ENCODE measurements at places on chromosomes 3 and 15.
A peak's percentile ranks its signal among the peaks of the same experiment; 100 is the strongest.

- no peak for DNase-seq
Measured at GRCh38 chr3:175198991-175199783, 340.1 kb downstream of the NAALADL2 start.

DNA sequence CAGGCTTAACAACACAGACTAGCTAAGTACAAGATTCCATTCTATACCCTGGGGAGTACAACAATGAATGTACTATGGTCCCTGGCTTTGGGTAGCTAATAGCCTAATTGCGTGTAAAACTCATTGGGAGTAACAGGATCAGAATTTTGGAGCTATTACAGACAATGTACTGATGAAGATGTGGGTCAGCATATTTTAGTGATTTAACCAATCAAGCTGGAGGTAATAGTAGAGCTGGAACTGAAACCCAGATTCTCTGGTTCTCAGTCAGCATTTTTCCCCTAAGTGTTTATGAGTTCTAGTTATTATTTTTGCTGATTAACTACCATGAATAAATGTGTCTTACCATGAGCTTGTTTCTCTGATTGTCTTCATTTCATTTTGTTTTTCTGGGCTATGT lies 578.7 kb downstream of the NLGN1 start:
- DNase-seq, result no peak

- DNase-seq, result no peak
Measured at GRCh38 chr15:42092398-42093318, 1.7 kb downstream of the PLA2G4D start.

DNA sequence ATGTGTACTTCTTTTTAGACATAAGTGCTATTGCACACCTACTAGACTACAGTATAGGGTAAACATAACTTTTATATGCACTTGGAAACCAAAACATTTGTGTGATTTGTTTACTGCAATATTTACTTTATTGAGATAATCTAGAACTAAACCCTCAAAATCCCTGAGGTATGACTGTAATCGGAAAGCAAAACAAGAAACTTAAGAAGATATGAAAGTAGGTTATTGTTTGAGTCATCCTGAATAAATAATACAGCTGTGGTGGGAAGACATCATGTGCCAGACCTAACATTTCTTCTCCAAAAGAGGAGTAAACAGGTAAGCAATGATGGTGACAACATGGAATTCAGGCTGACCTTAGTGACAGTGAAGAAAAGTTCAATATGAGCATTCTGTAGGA lies 765.5 kb downstream of the OTOL1 start:
- no peak for DNase-seq

DNA sequence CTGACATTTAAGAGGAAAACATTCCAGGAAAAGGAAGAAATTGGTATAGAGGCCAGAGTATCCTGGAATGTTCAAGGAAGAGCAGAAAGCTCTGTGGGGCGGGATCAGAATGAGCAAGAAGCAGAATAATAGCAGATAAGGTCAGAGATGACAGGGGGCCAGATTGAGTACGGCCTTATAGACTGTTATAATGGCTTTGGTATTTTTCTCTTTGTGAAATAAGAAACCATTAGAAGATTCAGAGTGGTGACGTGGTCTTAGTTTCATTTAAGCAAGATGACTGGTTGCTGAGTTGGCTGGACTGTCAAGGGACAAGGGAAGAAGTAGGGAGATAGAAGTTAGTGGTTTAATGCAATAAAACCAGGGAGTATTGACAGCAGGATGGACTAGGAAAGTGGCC lies 218.3 kb upstream of the SOX2 start:
- no peak for DNase-seq

DNA sequence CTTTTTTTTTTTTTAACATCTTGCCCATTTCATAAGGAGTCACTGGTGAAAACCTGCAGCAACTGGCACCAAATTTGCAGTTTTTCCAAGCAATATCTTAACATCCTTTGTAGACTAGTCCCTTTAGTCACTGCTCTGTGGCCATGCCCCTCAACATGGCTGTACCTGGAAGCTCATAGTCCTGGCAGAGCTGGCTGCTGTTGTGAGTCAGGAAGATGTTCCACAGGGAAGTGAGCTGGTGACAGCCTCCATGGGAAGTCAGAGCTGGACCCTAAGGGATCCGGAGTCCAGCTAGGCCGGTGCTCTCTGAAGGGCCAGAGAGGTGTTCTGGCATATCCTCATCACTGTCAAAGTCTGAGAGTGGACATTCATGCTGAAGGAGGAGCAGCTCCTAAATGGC lies 99.3 kb upstream of the ZBED2 start:
- no peak for DNase-seq

DNA sequence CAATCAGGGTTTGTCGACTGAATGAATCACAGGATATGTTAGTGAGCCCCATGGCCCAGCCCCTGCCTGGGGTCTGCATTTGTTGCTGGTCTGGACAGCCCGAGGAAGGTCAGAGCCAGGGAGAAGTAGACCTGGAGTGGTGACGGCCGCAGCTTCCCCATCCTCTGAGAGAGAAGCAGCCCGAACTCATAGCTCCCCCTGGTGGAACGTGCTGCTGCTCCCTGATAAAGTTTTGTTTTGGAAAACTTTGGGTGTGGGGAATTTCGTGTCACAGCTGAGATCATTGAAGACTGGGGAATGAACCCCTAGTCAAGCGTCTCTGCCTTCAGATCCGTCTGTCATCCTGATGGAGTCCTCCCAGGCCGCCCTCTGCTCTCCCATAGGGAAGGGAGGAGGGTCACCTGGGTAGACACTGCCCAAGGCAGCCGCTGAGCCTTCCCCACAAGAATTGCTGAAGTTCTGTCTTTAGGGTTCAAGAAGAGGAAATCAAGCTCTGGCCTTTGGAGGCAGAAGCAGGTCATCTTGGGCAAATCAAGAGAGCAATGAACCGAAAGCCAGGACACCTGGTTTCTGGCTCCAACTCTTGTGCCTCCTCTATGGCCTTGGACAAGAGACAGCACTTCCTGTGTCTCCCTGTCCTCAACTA lies 60.5 kb downstream of the GLDN start:
- DNase-seq, result no peak

DNA sequence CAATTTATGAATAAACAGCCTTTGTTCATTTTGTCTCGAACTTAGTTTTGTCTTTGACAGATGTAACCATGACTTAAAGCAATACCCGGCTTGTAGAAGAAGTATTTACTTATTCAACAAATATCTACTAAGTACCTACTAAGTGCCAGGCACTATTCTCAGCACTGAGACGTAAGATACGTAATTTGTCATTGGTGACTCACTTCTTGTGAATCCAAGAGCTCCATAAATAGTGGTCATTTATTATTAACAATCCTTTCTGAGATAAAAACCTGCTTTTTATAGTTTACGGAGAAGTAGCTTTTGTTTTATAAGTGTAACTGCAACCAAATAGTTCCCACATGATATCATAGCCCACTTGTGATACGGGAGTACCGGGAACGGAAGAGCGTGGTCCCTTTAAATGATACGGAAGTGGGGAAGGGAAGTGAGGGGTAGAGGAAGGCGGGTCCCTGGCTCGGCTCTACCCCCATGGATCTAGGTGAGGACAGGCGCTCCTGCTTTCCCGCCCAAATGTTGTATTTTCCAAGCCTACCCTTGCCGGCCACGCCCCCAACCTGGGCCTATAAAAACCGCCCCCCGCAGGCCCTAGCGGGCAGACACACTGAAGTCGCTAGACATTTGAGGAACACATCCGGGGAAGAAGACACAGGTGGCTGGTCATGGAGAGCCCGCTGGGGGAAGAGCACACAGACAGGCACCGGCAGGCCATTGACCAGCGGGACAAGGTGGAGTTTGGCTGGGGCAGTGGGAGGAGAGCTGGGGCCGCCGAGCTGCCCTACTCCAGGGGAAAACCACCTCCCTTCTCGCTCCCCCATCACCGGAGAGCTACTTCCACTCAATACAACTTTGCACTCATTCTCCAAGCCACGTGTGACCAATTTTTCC lies at the start of gene SAMMSON:
Gene SAMMSON, plus strand, starts transcription at position 594 of the 888 bp plus-strand sequence.
- no peak for DNase-seq

GRCh38 chr15:58595516-58596263 lies 153.8 kb downstream of the ADAM10 start:
- no peak for DNase-seq

GRCh38 chr3:168973897-168974296 lies 689.6 kb downstream of the MECOM start:
- no peak for DNase-seq

GRCh38 chr3:116233711-116234357 lies 211.5 kb downstream of the LSAMP start:
- DNase-seq, result no peak

DNA sequence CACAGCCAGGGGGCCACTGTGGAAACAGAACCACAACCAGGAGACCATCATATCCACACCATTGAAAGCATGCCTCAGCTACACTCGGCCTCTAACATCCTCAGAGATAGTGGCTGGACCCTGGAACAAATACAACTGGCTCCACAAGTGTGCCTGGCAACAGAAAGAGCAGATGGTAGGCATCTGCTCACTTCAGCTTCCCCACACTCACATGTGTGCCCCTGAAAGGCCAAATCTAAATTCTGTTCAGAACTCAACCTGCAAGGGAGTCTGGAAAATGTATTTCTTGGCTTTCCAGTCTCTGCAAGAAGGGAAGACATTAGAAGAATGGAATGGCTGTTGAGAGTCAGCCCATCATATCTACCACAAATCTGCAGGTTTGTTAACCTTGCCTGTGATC lies 54.7 kb upstream of the CTNNB1 start:
- DNase-seq, result no peak

GRCh38 chr3:73100741-73101559 lies 39.5 kb downstream of the EBLN2 start:
- peak; percentile 54 for DNase-seq

DNA sequence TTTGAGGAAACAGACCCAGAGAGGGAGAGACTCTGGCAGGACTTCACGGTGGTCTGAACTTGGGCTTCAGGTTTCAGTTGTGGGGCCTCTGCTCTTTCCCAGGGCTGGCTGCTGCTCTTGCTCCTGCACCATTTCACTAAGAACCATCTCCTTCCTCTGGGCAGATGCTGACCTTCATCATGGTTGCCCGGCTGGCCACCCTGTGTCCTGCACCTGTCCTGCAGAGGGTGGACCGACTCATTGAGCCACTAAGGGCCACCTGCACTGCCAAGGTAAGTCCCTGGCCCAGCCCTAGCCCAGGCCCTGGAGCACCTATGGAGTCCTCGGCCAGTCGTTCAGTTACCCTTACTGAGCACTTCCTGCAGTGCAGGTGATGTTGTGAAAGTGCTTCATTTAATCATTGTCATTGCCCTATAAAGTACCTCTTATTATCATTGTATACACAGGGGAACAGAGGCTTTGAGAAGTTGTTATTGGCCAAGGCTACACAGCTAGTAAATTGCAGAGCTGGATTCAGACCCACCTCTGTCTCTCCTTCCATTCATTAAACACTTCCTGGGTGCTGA lies 10.0 kb downstream of the RPL32 start:
- DNase-seq, result no peak

- no peak for DNase-seq
Measured at GRCh38 chr3:54985856-54986255, 58.0 kb upstream of the LRTM1 start.

DNA sequence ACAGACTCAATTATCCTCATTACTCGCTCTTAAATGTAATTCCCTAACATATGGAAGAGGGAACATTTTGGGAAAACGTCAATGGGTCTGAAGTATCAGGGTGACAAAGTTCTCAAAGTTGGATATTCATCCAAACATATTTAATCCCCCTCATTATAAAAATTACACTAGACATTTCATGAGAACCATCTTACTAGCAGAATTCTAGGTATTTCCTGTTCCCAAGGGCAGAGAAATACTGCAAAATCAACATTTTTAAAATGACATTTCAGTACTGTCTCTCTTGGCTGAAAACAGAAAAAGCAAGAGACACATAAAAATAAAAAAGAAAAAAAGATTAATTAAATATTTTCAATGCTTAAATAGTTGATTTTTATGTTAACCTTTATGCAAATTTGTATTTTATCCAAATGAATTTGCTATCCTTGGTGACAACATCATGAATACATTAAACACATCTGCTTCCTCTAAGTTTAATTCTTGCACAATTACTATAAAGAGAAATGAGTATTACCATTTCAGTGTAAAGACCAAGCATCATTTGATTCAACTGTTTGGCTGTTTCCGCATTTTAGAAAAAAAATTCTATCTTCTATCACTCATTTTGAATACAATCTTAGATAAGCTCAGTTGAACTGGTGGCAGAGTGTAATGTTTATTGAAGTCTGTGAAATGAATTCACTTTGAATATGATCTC lies 114.8 kb upstream of the COL8A1 start:
- no peak for DNase-seq

GRCh38 chr3:133191818-133192217 lies 153.6 kb downstream of the TMEM108 start:
- no peak for DNase-seq

DNA sequence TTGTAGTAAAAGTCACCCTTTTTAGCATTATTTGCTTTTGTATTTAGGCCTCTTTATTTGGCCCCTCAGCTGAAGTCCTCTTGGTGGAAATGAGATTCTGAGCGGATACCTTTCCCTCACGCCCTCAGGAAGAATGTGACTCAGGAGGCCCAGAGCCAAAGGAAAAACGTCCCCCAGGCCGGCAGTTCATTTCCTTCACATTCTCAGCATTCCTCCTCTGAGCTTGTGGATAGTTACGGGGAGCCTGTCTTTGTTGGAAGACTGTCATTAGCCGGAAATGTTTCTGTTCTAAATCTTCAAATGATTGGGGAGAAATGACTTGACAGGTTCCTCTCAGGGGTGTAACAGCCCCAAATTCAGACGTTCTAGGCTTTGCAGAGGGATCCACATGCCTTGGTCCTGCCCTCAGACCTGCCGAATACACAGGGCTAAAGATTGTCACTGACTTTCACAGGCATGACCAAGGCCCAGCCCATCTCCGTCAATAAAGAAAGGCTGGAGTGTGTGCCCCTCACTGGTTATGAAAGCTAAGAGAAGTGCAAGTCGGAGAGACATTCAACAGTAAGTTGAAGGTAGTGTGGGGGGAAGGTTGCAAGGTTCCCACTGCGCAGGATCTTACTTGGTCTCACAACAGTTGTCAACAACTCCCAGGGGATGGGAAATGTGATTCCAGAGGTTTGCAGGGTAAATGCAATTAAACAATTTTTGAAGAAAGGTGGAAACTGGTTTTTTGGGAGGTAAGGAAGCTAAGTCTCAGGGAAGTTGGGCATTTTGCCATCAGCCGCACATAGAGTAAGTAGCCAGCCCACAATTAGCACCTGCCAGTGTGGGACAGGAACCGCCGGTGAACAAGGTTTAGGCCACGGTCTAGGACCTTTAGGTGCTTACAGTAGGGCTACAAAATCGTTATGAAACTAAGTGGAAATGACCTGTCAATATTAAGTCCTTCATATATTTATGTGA lies 39.7 kb upstream of the MYZAP start:
- DNase-seq, result no peak

GRCh38 chr15:36400936-36401585 lies 178.4 kb upstream of the CDIN1 start:
- DNase-seq, result no peak

- DNase-seq, result no peak
Measured at GRCh38 chr3:42753757-42754156, 19.3 kb downstream of the CCDC13 start.

- DNase-seq, result no peak
Measured at GRCh38 chr3:191797271-191797670, 336.3 kb downstream of the PYDC2 start.

GRCh38 chr3:177640319-177640965 lies 443.2 kb upstream of the TBL1XR1 start:
- no peak for DNase-seq

GRCh38 chr15:94324117-94324826 lies 92.9 kb downstream of the MCTP2 start:
- DNase-seq, result peak; percentile 31

GRCh38 chr3:71163198-71163918 lies 420.2 kb downstream of the FOXP1 start:
- DNase-seq, result no peak
